ENCODE measurements at places on chromosomes 4 and X.

GRCh38 chr4:105992641-105993305 lies 97.5 kb downstream of the NPNT start:
- DNase-seq: no peak

- no peak for DNase-seq
Observed at GRCh38 chr4:53119680-53120079, 246.2 kb downstream of the SCFD2 start.

DNA sequence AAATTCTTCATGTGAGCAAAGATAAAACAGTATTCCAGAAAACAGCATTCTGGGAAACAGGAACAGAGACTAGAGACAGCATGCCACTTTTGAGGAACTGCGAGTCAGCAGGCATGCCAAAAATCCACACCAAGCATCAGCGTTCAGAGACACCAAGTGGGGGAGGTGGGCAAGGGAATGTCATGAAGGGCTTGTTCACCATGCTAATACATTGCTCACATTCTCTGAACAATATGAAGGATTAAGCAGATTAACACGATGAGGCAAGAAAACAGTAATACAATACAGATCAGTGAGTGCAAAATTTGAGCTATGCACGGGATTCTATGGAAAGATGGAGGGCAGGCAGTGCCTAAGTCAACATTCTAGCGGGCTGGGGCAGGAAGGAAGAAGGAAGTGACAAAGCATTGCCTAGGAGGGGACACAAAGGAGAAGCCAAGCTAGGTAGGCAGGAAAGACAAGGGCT lies 278.3 kb downstream of the FBXW7 start:
- DNase-seq: no peak

GRCh38 chr4:8283631-8284121 lies 14.1 kb downstream of the HTRA3 start:
- DNase-seq: no peak

GRCh38 chrX:14073071-14073470 lies 43.4 kb upstream of the GEMIN8 start:
- no peak for DNase-seq

DNA sequence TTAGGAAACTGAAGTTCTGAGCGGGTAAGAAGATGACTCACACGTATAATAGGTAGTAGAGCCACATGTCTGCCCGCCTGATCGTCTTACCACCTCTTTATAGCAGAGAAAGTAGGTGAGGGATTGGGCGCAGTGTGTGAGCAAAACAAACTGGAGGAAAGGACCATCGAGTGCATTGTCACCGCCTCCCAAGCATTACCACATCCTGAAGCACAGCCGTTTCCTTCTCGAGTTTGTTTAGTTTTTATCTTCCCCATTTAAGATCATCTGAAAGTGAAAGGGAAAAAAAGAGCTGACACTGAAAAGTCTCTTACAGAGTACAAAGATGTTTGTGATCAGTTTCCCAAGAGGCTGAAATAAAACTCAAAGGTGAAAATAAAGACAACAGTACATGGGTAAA lies 14.8 kb downstream of the PDK3 start:
- DNase-seq: no peak

DNA sequence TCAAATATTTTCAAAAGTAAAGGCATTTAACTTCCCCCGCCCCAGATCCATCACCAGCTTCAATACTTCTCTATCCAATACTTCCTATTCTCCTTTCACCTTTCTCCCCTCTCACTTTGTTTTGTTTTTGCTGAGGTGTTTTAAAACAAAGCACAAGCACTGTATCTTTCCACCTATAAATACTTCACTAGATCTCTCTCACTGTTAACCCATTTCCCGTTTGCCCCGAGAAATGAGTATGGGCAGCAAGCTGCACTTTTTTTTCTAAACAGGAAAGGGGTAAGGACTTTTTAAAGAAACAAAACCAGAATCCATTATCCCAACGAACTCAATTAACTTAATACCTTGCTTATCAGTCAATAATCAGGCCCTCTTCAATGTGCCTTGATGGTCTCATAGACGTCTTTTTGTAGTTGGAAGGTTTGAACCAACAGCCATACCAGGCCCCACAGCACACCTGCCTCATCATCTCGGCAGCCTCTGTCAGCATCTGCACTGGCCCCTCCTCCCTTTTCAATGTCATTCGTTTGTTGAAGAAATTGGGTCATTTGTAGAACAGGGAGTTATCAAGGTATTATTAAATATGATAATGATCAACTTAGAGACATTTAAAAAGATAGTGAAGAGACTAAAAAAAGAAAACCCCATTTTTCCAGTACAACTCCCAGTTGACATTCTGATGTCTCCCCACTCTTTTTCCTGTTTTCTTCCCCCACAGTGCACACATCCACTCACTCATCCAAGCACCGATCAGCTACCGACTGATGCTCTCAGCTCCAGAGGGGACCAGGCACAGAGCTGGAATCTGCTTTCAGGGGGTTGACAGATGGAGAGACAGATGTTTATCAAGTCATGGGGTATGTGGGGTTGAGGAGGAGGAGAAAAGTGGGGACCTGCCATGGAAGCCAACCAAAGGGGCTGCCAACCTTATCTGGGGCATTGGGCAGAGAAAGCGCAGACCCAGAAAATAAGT lies 25.8 kb downstream of the CRMP1 start:
- DNase-seq: no peak

GRCh38 chr4:159429693-159430035 lies 326.8 kb downstream of the RAPGEF2 start:
- no peak for DNase-seq

DNA sequence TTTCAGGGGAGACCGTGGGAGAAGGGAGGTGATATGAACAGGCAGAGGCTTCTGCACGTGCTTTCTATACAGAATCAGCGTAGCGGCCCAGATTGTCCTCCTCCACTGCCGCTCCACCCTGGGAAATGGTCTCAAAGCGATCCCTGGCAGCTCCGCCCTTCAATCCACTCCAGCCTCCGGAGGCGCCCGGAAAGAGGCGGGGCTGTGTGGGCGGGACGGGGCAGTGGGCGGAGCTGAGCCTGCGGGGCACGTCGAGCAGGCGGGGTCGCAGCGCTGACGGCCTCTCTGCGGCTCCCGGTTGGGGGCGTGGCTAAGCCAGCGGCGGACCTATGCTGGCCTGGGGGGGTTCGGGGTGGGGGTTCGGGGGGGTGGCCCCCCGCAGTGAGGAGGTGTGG lies 210 bp upstream of the SMIM10L2A start:
- DNase-seq: peak; percentile 76

DNA sequence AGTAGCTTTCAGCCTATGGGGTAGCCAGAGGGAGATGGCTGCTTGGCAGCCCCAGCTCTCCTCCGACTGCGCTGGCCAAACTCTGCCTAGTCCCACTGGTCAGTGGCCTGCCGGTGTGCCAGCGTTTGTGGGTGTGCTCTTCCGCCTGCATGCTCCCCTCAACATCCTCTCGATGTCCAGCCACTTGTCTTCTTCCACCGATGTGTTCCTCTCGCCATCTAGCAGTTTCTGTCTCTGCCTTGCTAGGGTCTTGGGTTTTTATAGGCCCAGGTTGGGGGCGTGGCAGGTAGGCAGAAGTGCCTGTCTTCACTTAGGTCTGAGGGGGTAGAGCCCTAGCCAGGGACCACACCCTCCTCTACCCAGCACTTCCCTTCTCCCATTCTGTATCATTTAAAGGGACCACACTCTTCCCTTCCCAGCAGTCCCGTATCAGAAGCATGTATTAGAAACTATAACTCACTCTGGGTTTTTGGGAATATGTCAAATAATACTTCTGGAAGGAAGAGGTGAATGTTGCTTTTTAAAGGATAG lies 124.4 kb downstream of the KDM6A start:
- no peak for DNase-seq

- DNase-seq: no peak
Observed at GRCh38 chr4:123477711-123478209, 81.2 kb downstream of the SPRY1 start.

DNA sequence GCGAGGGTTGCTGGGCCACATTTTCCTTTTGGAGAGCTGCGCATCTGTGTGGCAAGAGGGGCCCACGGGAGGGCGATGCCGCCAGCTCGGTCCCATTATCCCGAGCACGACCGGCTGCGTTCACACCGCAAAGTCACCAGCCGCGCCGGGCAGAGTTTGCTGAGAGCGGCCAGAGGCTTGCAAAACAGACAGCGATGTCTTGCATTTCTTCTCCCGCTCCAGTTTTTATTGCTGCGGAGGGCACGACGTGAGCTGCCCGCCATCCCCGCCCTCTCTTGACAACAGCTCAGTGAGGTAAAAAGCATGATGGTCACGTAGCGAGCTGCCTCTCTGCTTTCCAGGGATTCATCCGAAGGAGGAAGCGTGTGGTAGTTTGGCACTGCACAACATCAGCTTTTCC lies 102.1 kb upstream of the TENM3 start:
- DNase-seq: no peak

- no peak for DNase-seq
Observed at GRCh38 chrX:49972328-49972860, 50.0 kb downstream of the CLCN5 start.

GRCh38 chr4:1985294-1985693 lies 23.5 kb downstream of the NELFA start:
- DNase-seq: no peak

GRCh38 chrX:15864629-15865028 lies 10.0 kb upstream of the AP1S2 start:
- no peak for DNase-seq

- no peak for DNase-seq
Observed at GRCh38 chr4:183096276-183096965, 2.6 kb upstream of the WWC2 start.

DNA sequence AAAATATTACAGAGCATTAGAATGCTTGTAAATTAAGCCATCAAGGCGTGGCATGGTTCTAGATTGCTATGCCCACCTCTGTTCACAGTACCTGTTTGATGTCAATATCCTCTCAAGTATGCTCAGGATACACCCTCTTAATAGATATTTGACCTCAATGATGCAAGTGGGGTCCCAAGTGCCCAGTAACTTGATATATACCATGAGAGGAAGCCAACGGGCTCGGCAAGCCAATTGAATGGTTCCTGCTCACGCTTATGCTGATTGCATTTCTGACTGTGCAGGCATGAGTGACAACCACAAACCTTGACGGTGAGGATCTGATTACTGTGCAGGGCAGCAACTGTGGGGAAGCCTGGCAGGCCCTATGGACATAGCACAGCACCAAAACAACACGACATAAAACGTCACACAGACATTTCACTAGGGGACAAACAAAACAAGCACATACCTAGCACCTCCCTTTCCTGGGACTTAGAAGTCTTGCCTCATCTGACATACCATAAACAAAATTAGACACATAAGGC lies 179.1 kb upstream of the ETNPPL start:
- no peak for DNase-seq

DNA sequence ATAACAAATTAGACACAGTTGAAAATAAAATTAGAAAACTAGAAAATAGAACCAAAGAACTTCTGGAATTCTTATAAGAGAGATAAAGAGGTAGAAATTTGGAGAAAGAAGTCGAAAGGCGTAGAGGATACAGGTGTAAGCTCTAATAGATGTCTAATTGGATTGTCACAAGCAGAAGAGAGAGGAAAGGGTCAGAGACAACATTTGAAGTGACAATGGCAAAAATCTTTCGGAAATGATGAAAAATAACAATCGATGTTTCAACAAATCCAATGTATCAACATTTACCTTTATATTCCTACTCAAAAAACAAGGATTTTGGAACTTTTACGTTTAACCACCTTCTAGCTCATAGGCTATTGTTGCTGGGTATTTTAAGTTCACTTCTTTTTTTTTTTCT lies 3.8 kb downstream of the CXCL8 start:
- no peak for DNase-seq

DNA sequence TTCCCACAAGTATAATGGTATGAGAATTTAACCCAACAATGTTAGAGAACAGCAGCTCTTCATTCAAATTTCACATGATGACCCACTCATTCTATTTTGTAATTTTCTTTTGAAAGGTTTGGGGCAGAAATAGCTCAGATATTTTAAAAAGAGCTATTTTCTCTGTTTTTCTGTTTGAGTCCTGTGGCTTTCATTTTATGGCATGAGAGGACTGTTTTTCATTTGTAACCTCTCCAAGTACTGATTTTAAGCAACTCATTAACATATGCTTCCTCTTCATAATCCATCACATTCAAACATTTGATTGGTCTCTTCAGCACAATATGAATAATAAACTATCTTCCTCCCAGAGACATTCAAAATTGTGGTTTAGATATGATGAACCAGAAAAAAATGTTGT lies 129.0 kb upstream of the TEX13A start:
- DNase-seq: no peak

DNA sequence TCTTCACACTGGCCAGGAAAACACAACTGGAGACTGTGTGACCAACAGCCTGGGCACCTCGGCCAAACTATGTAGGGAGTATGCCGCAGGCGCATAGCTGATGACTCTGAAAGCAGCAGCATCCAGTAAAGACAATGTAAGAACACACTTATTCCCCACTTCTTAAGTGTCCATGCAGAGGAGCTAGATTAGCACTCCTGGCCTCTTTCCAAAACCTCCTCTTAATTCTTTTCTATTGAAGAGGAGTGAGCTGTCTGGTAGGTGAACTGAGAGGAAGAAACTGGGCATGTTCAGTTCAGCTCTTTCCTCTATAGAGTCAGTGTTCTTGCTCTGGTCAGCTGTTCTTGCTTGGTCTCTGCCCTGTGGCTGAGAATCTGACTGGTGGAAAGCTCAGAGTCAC lies 21.1 kb downstream of the NMU start:
- no peak for DNase-seq

DNA sequence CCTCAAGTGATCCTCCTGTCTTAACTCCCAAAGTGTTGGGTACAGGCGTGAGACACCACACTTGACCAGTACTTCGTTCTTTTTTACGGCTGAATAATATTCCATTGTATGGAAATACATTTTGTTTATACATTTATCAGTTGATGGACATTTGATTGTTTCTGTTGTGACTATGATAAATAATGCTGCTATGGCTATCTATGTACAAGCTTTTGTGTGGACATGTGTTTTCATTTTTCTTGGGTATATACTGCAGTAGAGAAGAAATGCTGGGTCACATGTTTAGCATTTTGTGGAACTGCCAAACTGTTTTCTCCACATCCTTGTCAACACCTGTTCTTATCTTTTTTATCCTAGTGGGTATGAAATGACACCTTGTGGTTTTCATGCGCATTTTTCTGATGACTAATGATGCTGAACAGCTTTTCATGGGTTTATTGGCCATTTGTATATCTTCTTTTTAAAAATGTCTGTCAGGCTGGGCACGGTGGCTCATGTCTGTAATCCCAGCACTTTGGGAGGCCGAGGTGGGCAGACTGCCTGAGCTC lies 37.3 kb downstream of the SAT1 start:
- DNase-seq: no peak

- DNase-seq: peak; percentile 58
Observed at GRCh38 chr4:145938618-145939440, at the start of gene ZNF827. Gene ZNF827, minus strand, starts transcription at chr4:145938823. Its CDS starts 416 bp downstream, at chr4:145938407.

DNA sequence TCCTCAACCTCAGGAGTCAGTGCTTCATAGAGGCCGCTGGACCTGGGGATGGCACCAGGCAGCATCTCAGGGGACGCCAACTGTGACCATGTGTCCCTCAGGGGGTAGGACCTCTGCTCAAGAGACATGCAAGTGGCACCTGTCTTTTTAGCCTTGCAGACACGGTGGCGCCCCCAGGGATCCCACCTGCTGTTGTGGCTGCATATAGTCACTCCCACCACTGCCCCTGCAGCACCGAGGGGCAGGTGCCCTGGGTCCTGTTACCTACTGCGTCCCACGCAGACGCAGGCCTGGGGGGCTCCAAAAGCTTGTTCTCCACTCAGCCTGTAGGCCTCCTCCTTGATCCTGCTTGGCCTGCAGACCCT lies 2.5 kb downstream of the MYL5 start:
- DNase-seq: no peak
